ENCODE measurements at places on chromosomes 3 and 15. TPM values are rescaled to one million over a fixed set of nuclear protein-coding genes. Genes with fewer than 3 reads are reported as not detected.

RTP1 gene
- 5.9 TPM for total RNA-seq

TNFSF10 gene
- not detected for total RNA-seq

- no peak for DNase-seq
Measured at GRCh38 chr3:121436641-121437040, 109.1 kb downstream of the POLQ start.

GRCh38 chr3:73521734-73522336 lies 102.9 kb downstream of the PDZRN3 start:
- DNase-seq: no peak

CCDC39 gene
- 0.52 TPM for total RNA-seq

DNA sequence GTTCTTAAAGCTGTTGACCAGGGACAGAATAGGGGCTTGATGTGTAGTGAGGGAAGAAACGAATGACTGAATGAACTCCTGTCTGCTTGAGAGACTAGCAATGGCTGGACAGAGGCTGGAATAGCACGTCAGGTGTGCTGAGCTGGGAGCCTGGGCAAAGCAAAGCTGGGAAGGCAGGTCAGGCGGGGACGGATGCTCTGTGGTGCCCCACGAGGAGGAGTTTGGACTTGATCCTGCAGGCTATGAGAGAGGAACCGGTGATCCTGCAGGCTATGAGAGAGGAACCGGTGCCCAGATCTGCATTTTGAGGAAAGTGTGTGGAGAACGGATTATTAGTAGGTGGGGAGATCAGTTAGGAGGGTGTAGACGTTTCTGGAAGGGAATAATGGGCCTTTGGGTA lies 31.3 kb upstream of the PSTPIP1 start:
- DNase-seq: peak; percentile 43

- no peak for DNase-seq
Measured at GRCh38 chr3:63914312-63914711, 2.1 kb upstream of the SCAANT1 start.

DNA sequence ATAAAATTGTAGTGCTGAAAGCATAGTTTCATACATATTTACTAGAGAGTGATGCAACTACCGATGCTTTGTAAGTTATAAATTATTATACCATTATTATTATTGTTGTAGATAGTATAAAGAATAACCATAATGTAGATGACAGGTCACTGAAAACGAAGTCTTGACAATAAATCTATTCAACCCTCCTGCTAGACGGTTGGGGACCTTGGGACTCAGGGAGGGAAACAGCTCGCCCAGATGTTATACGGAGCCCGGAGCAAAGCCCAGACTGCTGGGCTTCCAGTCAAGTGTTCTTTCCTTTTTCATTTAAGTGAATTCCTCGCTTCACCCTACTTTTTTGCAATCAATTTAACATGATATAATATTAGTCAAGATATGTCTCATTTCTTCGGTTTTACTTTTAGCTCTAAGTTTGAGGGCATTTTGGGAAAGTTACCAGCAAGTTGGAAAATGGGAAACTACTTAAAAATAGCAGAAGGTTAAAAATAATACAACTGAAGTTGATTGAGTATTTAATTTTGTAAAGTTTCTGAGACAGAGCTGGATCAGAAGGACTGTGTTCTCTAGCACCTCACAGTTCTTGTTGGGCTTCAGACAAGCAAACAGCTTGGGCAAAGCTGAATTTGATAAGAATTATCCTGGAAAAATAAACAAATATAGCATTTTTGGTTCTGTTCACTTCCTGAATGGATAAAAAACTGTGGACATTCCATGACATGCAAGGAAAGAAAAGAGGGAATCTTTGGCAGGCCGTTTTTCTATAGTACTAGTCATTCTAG lies 173.4 kb upstream of the TP63 start:
- DNase-seq: no peak

DNA sequence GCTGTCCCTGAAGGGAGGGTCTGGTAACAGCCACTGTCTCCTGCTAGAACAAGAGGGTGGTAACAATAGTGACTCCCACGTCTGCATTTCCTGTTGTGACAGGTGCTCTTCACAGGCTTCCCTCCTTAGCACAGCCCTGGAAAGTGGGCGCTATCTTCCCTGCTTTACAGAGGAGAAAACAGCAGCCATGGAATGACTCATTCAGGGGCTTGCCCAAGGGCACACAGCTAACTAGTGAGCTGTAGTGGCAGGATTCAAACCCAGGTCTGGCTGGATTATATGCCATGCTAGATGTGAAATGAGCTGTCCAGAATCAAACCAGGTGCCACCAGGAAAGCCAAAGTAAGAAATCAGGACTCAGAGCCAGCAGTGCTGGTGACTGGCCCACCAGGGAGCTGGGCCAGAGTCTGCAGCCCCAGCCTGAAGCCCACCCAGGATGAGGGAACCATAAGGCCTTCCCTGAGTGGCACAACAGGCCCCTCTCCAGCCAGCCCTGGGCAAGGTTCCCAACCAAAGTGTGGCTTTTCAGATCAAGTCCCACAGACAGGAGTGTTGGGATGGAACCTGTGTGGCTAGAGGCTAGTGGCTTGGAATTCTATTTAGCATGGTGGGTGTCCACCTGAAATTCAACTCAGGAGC lies 102.4 kb downstream of the ETFA start:
- no peak for DNase-seq

ENTPD3 gene
- total RNA-seq: 0.63 TPM

DNA sequence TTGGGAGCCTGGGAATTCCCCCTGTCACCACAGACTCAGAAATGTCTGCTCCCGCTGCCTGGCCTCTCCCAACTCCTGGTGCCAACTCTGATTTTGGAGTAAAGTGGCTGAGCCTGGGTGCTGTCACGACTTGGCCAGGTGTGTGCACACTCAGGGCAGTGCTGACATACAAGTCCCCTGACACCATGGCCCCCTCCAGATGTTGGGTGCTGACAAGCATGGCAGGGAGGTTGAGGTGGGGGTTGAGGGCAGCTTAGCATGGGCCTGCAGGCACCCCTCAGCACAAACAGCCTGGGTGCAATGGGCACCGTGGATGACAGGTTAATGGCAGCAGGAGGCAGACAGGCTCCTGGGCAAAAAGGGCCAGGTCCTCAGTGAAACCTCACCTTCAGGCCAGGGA lies 511.2 kb downstream of the SQOR start:
- DNase-seq: no peak

GRCh38 chr3:127700406-127700805 lies 27.7 kb downstream of the ABTB1 start:
- no peak for DNase-seq

DNA sequence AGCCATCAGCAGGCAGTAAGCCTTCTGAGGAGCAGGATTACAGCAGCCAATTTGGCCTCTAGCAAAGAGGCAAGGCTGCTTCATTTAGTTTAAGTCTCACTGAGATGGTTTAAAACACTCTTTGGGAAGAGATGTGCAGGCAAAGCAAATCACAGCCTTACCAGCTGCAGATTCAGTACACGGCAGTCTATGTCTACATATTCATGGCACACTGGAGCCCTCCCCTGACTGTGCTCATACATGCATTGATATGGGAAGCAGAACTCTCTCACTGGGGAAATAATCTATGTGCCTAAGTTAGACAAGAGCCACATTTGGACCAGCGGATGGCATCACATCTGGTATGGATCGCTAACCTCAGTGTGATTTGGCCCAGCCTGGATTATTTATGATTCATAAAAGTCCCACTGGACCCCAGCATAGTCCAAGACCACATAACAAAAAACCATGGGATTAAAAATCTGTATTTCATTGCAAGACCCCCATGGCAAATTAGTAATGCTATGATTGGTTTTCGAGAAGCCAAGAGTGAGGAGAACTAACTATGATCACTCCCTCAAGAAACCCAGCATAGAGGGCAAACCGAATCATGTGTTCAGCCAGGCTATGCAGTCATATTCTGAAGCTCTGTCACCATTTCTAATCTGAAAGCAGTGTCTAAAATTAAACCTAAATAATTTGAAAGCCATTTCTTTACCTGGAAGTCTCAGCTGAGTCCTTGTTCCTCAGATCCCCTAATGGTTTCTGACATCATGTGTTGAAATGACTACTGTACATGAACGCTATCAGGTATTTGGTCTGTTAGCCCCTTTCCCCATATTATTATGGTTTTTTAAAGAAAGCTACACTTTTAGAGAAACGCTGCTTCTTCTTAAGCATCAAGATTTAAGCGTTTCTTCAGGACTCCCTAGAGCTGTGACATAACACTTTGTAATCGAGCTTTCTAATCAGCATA lies 1.2 kb downstream of the PRICKLE2 start:
- no peak for DNase-seq

GRCh38 chr15:80721476-80721875 lies 26.4 kb downstream of the ABHD17C start:
- DNase-seq: no peak

- peak; percentile 75 for DNase-seq
Measured at GRCh38 chr15:51801391-51801835, 28.0 kb upstream of the TMOD3 start.

DNA sequence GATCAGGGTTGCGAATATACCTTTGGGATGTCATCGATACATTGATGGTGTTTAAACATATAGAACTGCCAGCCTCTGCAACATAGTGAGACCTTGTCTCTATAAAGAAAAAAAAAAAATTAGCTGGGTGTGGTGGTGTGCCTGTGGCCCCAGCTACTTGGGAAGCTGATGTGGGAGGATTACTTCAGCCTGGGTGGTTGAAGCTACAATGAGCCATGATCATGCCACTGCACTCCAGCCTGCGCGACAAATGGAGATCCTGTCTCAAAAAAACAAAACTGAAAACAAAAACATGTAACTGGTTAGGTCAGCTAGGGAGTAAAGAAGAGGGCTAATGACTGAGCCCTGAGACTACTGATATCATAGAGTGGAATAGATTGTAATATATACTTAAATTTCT lies 30.7 kb upstream of the MGA start:
- DNase-seq: no peak

GRCh38 chr3:8561370-8561769 lies 59.7 kb downstream of the LMCD1 start:
- no peak for DNase-seq

- no peak for DNase-seq
Measured at GRCh38 chr15:77071305-77072223, 655 bp upstream of the TSPAN3 start.

DNA sequence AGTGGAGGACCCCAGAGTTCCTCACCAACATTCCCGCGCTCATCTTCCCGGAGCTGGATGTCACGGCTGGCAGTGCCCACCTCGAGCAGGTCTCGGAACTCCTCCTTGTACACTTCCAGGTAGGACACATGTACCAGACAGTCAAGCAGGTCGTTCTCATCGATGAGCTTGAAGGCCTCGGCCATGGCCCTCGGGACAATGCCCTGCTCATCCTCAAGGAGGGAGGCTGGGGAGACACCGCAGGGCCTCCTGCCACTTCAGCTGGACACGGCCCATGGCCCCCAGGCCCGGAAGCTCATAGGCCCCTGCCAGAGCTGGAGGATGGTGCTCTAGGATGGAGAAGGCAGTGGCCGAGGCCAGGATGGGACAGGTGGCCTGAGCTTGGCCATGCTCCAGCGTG lies 5.6 kb downstream of the KIF7 start:
- DNase-seq: no peak

DNA sequence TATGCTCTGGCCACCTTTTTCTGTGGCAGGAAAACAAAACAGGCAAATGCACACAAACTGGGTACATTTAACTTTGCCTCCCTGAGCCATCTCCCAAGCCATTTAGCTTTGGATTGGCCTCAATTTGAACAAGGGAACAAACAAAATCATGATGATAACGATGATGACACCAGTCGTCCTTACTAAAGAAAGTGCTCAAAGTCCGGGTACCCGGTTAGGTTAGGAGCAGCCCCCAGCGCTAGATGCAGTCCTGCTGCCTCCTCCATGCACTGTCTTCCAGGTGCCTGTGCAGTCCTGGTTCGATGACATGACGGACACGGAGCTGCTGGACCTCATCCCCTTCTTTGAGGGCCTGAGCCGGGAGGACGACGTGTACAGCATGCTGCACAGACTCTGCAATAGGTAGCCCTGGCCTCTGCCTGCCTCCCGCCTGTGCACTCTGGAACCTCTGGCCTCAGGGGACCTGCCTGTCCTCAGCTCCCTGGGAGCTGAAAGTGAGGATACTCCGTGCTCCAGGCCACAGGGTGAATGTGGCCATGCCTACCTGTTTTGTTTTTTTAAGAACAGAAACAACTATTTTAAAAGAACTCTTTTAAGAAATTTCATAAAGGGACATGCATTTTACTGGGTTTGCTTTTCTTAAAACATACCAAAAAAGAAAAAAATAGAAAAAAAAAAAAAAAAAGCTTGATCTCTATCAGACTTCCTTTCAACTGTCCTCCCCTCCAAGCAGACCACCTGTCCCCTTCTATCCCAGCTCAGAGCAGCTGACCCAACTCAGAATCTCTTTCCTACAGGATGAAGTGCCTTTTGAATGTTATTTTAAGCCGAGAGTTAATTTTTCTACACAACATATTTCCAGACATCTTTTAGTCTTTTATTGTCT lies 9.9 kb upstream of the VILL start:
- DNase-seq: no peak

- no peak for DNase-seq
Measured at GRCh38 chr3:197041875-197042488, 12.4 kb upstream of the MELTF start.

- DNase-seq: no peak
Measured at GRCh38 chr3:98553021-98553563, 21.3 kb downstream of the GPR15 start.

DNA sequence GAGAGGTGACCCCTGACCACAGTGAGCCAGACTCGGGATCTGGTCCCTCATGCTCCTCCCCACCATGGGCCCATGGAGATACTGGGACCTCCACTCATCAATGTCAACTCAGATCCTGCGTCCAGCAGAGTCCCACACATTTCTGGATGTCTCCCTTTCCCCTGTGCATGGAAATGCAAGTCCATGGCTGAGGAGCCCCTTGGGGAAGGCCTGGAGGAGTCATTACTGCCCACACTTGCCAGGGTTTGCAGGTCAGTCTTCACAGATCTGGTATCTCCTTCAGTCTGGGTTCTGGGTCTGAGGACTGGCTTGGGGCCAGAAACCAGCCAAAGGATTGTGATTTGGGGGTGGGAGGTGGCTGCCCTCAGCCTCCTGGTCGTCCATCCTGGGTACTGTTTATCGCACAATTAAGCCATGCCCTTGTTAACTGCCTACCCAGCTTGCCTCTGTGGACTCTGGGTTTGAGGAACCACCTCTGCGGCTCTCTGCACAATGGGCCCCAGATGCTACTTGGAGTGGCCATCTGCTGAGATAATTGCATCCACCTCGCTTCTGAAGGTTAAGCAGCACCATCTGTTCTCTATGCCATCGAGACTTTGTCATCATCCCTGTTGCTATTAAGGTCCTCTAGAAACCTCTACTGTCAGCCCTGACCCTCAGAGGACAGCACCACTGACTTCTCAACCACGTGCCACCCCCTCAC lies 49.9 kb upstream of the KLF13 start:
- no peak for DNase-seq

DNA sequence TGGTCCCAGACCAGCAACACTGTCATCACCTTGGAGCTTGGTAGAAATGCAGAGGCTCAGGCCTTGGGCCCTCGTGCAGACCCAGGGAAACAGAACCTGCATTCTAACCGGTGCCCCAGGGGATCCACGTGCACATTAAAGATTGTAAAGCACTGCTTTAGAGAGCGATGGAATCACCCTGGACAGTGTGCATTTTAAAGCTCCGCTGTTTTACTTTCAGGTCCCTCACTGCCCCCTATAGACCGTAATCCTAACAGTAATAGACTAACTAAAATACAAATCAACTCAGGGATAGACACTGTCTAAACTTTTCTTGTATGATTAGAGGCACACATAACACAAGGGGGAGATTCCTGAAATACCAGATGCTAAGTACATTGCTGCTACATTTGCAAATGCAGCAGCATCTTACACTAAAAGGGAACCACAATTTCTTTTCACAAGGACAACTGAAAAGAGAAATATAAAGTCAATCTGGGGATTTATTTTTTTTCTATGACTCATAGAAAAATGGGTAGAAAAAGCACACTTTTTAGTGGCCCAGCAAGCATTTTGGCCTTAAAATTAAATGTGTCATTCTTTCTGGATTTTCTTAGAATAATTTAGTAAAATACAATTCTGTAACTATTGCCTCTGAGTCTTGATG lies 10.5 kb upstream of the SH3GL3 start:
- peak; percentile 81 for DNase-seq

Data from GM23338 (cell line).